ENCODE measurements at places on chromosomes 1 and 21.
A peak's percentile ranks its signal among the peaks of the same experiment; 100 is the strongest.

- DNase-seq, result no peak
These were observed 17.6 kb downstream of the GPR137B start for GRCh38 chr1:236159704-236160539.

- no peak for DNase-seq
These were observed 67.6 kb downstream of the TBX19 start for GRCh38 chr1:168348146-168348709.

- no peak for DNase-seq
These were observed 39.7 kb upstream of the JUN start for GRCh38 chr1:58823481-58824010.

GRCh38 chr21:17527240-17527639 is 14.4 kb downstream of the CXADR start:
- no peak for DNase-seq

DNA sequence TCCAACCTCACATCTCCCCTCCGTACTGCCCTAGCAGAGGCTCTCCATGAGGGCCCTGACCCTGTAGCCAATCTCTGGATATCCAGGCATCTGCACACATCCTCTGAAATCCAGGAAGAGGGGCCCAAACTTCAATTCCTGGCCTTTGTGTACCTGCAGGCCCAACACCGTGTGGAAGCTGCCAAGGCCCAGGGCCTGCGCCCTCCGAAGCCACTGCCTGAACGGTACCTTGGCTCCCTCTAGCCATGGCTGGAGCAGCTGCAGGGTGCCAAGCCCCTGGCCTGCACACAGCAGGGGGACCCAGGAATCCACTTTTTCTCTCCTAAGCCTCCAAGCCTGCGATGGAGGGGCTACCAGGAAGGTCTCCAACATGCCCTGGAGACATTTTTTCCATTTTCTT is 84.2 kb downstream of the PTGER3 start:
- no peak for DNase-seq

DNA sequence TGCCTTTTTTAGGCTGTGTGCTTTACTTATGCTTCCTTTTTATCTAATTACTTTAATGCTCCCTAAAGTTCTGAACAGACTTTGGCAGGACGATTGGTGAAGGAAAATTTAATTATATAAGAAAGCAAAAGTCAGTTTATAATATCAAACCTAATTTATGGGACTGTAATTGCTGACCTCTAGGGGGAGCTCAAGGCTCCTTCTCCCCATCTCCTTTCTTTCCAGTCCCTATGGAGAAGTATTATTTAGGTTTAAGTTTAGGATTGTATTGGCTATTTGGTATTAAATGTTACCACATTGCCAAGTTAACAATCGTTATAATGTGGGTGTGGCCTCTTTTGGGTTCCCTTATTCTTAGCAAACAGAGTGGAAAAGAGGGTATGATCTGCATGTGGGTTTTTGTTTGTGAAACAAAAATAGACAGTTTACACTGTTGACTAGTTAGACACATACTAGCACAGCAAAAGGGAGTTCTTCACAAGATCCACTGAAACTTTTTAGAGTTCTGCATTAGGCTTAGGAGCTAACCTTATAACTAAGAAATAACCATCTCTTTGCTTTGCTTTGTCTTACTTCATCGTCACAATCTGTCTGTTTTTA is 48.2 kb upstream of the TNFSF4 start:
- peak; percentile 54 for DNase-seq

GRCh38 chr21:45954261-45954660 is 27.3 kb upstream of the COL6A1 start:
- DNase-seq, result no peak

- no peak for DNase-seq
These were observed 49.1 kb upstream of the ZBTB40 start for GRCh38 chr1:22402356-22403053.

All from SW 1271 (cell line).